ENCODE measurements at places on chromosomes 7 and 10.

DNA sequence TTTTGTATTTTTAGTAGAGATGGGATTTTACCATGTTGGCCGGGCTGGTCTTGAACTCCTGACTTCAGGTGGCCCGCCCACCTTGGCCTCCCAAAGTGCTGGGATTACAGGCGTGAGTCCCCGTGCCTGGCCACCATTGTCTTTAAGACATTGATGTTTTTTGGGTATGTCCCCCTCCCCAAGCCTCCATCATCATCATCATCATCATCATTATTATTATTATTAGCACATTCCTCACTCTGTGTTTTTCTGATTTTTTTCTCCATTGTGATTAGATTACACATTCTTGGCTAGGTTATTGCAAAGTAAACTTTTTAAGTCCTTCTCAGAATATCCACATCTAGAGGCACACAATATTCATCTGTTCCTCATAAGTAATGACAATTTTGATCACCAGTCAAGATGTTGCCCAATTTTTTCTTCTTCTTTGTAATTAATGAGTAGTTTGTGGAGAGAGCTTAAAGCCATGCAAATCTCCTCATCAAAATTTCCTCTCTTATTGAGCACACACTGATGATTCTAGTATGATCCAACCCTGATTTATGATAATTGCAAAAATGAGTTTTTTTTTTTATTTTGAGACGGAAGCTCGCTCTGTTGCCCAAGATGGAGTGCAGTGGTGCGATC lies 47.5 kb downstream of the EPC1 start:
- no peak for DNase-seq

DNA sequence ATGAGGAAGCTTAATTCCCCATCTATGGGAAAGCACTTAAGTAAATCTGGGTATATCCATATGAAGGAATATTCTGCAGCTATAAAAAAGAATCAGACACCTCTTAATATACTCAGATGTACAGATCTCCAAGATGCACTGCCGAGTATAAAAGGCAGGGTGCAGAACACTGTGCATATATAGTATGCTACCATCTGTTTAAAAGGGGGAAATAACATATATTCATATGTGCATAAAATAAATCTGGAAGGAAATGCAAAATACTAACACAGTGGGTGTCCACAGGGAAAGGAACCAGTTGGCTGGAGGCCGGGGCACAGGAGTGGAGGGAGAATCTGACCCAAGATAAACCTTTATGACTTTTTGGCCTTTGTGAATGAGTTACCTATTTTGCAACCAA lies 201.4 kb downstream of the SFMBT2 start:
- DNase-seq = no peak

GRCh38 chr7:27134392-27134791 lies 3.8 kb upstream of the HOXA4 start:
- peak; percentile 84 for DNase-seq

DNA sequence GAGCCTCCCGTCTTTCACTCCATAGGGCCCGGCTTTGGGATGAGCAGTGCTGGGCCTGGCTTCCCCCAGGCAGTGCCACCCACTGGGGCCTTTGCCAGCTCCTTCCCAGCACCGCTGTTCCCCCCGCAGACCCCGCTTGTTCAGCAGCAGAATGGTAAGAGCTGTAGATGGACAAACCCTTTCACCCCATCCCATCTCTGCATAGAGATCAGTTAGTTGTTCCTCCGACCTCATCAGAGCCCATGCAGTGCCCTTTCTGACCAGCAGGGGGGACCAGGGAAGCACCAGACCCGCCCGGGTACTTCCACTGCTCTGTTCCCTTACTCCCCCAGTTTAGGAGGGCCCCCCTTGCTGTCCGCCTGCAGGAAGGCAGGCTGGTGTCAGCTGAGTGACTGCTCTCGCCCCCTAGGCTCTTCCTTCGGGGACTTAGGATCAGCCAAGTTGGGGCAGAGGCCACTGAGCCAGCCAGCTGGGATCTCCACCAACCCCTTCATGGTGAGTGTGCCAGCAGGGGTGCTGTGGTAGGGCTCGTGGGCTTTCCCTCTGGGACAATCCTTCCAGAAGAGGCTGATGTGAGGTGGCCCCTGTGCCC lies 9.8 kb downstream of the SAP25 start:
- peak; percentile 64 for DNase-seq

DNA sequence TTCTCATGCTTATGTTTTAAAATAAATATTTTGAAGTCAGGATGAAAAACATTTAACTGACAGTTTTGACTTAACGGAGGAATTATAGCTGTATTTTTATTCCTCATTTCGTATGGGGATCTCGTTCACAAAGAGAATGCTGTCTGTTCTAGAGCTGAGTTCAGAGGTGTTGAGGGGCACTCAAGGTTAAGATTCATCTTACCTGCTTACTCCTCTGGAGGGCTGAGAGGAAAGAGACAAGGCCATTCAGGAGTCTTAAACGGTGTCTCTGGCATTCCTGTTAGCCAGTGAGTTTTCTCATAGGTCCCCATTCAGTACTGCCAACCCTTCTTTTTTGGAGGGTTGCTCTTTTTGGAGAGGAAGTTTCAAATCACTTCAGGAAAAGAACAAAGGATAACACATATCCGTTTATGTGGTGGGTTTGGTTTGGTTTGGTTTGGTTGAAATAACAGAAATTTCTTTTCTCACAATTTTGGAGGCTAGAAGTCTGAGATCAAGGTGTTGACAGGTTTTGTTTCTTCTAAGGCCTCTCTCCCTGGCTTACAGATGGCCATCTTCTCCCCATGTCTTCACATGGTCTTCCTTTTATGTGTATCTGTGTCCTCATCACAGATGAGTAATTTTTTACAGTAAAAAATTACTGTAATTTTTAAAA lies 23.1 kb downstream of the CALHM2 start:
- DNase-seq = no peak

DNA sequence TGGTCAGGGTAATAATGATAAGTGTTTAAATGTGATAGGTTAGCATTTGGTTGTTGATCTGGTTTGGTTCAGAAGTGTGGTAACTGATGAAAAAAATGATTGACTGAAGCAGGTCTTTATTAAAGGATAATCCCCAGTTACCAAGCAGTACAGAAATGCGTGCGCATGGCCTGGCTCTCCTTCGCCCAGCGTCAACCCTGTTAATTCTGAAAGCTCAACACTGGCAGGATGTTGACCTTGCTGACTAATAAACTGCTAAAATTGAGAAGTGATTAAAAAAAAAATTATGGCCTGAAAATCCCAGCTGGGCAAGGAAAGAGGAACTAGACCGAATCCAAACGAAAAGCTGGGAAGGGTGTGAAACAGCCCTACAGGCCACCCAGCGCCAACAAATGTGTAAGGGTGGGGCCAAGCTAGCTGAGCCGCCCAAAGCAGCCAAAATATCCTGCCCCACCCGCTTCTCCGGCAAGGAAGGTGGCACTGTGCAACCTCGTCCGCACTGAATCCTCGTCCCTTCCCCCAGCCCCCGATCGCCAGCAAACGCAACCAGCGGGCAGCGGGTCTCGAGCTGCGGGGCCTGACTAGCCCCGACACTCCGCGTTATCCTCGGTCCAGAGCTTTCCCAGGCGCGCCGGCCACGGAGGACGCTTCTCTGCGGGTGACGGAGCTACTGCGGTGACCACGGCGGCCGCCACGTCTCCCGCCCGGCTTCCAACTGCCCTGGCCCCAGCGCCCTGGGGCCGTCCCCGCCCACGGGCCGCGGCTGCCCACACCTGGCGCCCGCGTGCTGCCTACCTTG lies 561 bp downstream of the SHTN1 start:
- DNase-seq = peak; percentile 22

All from fibroblast of skin of right biceps (primary cell).